MV-4-11 (cell line): ENCODE measurements at places on chromosomes 1 and 21.

DNA sequence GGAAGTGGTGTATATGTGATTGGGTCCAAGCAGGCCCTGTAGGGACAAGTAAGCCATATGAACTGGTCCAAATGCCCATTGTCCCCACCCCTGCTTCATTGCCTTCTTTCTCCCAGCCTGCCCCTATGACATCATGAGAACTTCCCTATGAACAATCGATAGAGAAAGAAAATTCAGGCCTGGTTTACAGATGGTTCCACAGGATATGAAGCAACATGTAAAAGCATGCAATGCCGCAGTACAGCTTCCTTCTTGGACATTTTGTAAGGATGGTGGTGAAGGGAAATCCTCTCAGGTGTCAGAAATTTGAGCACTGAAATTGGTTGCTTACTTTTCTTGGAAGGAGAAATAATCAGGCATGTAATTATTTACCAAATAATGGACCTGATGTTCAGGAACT lies 581.7 kb downstream of the MRPL39 start:
- peak; percentile 67 for DNase-seq

DNA sequence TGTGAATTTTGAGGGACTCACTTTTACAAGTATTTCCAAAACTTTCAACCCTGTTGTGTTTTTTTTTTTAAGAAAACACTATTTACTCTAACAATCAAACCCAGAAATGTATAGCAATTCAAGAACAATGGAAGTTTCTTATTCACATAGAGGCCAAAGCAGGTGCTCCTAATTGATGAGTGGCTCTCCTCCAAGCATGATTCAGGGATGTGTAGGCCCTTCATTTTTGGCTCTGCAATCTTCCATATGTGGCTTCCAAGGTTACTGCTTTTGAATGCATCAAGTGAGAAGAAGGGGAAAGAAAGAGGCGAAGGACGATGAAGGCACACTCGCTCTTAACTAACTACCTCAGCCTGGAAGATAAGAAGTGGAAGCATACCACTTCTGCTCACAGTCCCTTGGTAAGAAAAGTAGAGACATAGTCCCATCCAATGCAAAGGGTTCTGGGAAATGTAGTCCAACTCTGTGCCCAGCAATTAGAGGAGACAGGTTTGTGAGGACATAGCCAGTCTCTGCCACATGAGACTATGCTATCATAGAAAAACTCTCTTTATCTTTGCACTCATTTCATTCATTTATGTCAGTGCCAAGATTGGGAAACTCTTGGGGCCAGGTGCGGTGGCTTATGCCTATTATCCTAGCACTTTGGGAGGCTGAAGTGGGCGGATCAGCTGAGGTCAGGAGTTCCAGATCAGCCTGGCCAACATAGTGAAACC lies 46.0 kb downstream of the OPTC start:
- no peak for DNase-seq

DNA sequence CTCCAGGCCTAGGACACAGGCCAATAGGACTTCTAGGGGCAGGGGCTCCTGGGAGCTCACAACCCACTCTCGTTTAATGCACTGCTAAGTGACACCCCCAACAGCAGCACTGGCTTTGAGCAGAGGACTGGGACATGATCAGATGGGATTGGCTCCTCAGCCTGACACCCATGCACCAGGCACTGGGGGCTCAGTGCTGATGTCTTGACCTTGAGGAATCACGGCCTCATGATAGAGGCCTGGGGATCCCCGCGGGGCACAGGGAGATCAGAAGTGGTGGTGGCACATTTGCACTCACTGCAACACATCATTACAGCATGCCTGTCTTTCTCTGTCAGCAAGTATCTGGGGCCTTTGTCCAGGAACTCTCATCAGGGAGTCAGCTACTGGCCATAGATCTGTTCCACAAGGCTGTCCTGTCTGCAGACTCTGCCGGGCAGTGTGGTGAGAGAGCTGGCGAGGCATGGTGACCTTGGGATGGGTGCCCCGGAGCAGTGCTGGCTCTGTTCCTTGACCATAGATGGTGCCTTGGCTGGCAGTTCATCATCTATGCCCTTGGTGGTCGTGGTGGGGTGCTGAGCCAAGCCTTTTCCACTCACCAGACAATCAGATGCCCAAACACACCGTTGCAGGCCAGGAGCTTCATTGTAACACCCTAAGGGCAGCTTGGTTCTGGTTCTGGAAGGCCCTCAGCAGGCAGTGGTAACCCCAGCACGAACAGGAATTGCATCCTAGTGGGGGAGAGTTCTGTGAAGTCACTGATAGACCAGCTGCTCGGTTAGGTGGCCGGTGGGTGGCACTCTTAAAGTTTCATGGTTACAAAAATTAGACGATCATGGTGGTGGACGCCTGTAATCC lies 22.2 kb upstream of the PARP1 start:
- no peak for DNase-seq

GRCh38 chr1:40746344-40747090 lies 37.1 kb upstream of the KCNQ4 start:
- DNase-seq: no peak

GRCh38 chr1:178485541-178485981 lies 11.2 kb downstream of the CLEC20A start:
- DNase-seq: peak; percentile 4

- no peak for DNase-seq
These were observed 16.1 kb downstream of the HIVEP3 start for GRCh38 chr1:41902664-41903063.

- peak; percentile 25 for DNase-seq
These were observed 51.9 kb downstream of the COL11A1 start for GRCh38 chr1:103056423-103056822.

DNA sequence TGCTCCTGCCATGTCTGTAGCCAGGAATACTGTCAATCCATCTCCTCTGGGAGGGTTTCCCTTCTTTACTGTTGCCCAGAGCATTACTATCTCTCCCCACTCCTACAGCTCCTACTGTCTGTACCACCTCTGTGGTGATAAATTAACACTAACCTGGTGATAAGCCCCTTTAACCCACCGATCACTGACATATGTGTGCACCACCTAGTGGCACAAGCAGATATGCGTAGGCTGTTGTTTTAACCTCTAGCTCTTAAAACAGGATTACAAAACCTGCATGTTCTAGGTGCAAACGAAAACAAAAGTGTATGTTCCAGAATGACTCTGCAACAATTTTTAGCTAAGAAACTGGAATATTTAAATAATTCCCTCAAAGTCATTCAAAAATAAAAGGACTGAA lies 93.9 kb upstream of the BEND5 start:
- peak; percentile 15 for DNase-seq

GRCh38 chr21:38809198-38809878 lies 3.6 kb downstream of the ETS2 start:
- DNase-seq: peak; percentile 92

GRCh38 chr1:14929547-14930246 lies 223.8 kb upstream of the TMEM51 start:
- no peak for DNase-seq

DNA sequence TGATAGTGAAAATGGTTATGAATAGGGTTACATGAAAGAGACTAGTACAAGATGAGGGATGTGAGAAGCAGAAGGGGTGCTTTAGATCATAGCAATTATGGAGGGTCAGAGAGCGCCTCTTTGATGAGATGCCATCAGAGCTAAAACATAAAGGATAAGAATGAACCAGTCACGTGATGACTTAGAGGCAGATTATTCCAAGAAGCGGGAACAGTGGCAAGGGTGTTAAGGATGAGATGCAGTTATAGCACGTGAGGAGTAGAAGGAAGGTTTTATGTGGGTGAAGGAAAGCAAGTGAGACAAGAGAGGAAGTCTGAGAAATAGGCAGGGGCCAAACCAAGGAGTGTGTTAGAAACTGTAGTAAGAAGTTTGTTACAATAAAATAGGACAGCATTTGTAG lies 360.1 kb downstream of the DPYD start:
- DNase-seq: no peak

DNA sequence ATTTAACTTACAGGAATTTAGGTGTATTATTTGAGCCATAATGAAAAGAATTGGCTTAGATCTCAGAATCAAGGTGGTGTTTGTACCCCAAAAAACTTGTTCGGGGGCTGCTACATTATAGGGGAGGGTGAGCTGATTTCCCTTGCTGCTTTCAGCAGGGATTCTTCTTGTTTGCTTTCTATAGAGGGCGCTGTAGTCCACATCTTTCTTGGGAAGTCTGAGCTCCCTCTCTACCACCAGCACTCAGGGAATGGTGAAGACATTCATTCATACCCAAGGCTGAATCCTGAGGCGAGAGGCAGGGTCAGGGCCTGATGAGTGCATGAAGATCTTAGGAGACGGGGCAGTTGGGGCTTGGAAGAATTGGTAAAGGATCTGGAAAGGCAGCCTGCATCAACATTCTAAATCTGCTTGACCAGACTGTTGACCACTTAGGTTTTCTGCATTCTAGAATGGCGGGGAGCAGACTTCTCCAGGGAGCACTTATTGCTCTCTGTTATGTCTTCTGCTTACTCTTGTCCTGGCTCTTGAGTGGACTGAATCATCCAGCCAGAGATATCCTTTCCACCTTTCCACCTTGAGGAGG lies 18.9 kb downstream of the SPATA46 start:
- DNase-seq: peak; percentile 44

DNA sequence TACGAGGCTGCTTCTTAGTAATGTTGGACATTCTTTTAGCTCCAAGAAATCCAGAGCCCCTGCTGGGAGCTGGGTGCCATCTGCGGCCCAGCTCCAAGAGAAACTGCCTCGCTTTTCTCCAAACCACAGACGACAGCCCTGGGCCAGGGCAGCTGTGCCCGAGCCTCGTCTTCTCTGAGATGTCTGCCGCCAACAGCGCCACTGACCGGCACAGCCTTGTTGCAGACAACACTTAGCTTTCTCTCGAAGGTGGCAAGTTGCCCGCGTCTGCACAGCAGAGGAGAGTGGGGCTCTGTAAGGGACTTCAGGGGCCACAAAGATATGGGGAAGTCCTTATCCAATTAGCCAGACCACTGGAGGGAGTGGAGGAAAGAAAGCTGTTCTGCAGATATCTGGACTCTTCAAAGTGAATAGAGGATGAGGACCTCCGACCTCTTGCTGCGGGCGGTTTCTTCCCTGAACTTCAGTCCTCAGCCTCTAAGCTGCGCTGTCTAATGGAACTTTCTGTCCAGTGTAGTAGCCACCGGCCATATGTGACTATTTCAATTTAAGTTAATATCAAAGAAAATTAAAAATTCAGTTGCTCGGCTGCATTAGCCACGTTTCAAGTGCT lies 63.9 kb upstream of the DISP3 start:
- DNase-seq: no peak

GRCh38 chr1:167904652-167905130 lies 9.2 kb downstream of the ADCY10 start:
- no peak for DNase-seq

- no peak for DNase-seq
These were observed 362.5 kb upstream of the ADAMTS5 start for GRCh38 chr21:27329255-27329851.

DNA sequence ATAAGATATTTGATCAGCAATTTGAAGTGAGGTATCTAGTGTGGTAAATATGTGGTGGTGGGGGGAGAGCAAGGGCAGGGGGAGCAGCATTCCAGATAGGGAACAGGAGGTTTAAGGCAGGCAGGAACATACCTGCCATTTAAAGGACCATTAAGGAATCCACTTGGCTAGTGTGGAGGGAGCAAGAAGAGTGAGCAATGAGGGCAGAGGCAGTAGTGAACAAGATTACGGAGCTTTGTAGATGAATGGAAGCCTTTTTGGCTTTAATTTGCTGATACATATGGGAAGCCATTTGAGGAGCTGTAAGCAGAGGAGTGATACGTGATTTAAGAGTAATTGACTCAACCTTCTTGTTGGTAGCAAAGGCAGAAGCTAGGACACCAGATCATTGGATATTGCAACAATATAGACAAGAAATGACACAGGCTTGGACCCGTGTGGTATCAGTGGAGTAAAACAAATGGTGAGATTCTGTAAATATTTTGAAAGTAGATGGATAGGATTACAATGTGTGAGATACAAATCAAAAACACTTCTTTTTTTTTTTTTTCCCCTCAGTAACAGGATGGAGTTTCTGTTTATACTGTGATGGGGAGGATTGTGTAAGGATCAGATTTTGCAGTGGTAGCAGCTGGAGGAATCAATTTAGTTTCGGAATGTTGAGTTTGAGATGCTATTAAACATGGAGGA lies 73.8 kb upstream of the B3GALT2 start:
- no peak for DNase-seq

- DNase-seq: no peak
These were observed 9.7 kb upstream of the SMIM1 start for GRCh38 chr1:3762873-3763228.

GRCh38 chr1:229137271-229137670 lies 133.6 kb upstream of the RAB4A start:
- peak; percentile 28 for DNase-seq

DNA sequence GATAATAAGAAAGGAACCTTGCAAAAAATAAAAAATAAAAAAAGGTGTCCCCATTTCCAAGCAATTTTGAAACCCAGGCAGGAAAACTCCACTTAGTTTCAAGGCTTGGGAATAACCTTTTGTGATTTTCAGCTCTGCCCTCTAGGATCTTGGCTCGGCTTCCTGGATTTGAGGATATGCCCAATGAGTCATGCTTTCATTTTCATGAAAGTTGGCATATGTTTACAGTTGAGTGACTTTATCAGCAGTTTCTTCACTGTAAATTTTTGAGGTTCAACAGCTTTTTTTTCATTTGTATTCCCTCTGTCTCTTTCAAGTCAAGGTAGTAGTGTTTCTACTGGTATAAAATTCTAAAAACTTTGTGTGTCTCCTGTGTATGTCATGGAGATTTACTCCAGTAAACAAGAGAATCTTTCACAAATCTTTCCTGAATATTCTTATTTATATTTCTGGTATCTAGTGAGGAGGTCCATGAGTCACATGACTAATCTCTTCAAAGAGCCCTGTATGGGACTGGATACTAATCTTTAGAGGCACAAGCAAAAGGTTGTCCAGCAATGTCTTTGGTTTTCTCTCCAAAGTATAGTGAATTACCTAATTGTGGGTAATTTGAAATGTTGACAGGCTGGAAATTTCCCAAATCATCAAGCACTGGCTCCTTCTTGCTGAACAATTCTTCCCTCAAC lies 335.3 kb downstream of the BRINP2 start:
- DNase-seq: no peak

- no peak for DNase-seq
These were observed 1.5 kb downstream of the SERPINC1 start for GRCh38 chr1:173915596-173915995.

GRCh38 chr1:65022216-65022615 lies 55.9 kb upstream of the JAK1 start:
- no peak for DNase-seq

GRCh38 chr21:34580181-34580700 lies 34.7 kb downstream of the RCAN1 start:
- no peak for DNase-seq

- DNase-seq: no peak
These were observed 362.2 kb upstream of the DUSP10 start for GRCh38 chr1:222104097-222104496.

DNA sequence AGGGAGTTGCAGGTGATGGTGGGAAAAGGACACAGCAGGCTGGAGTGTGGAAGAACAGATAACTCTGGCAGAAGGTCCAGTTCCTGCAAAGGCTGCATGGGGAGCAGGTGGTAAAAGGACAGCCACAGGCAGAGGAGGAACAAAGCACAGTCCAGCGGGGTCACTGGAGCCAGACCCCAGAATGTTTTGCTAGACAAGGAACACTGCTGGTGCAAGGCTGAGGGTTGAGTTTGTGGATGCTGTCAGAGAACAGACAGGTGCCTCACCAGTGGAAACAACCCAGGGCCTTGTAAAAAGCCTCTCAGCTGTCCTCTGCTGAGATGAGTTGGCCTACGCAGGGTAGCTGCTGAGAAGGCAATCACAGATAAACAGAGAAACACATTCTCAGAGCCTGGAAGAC lies 101.7 kb downstream of the SSBP3 start:
- no peak for DNase-seq

GRCh38 chr1:41500378-41500777 lies 15.9 kb upstream of the EDN2 start:
- no peak for DNase-seq

- DNase-seq: no peak
These were observed 63.7 kb downstream of the CNST start for GRCh38 chr1:246629976-246630375.
